Activated naive CD8-positive, alpha-beta T cell treated with anti-CD3 and anti-CD28 coated beads, Interleukin-2, amount 10 ng/mL, durations not matched to agents 7 days and 5 days (primary cell): ENCODE measurements at places on chromosomes 13 and 19. TPM values are rescaled to one million over a fixed set of nuclear protein-coding genes. Genes with fewer than 3 reads are reported as not detected.

PTH2 gene
- not detected for total RNA-seq

ICAM5 gene
- total RNA-seq = 0.62 TPM

FPR2 gene
- total RNA-seq = not detected

SLC10A2 gene
- total RNA-seq = not detected

TPTE2 gene
- total RNA-seq = not detected

CEACAM3 gene
- not detected for total RNA-seq

LMTK3 gene
- total RNA-seq = 12.8 TPM

ZNF93 gene
- total RNA-seq = 20.3 TPM

CEACAM20 gene
- total RNA-seq = not detected

PGLYRP1 gene
- total RNA-seq = not detected
